ENCODE measurements at places on chromosomes 3 and 15. TPM values are rescaled to one million over a fixed set of nuclear protein-coding genes. Genes with fewer than 3 reads are reported as not detected.

DNA sequence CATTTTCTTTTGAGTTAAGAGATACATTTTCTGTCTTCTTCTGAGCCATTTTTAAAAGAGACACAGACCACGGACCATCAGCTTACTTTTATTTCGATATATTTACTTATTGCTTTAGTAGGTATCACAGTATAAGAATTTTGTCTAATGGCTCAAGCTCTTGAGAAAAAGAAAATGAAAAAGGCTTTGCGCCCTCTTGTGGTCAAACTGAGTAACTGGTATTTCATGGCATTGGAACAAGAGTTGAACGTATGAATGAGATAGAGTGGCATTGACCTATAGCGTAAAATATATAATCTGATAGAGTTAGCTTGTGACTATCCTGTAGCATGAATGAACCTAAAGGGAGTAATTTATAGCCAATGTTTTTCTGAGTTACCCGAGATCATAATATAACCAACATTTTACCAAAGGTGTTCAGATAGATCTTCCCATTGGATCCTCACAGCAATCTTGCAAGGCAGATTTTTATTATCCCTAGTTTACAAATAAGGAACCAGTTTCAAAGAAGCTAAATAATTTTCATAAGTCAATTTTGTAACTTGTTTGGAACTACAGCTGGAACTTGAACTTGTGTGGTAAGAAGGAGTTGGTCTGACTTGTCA lies 154.6 kb downstream of the POLR2M start:
- no peak overlapping the region for H3K4me3 ChIP-seq
- no peaks in the 10 kb centered on the region for H3K36me3 ChIP-seq
- no peaks in the 10 kb centered on the region for H3K4me1 ChIP-seq
- peak; percentile 27 for DNase-seq
- peak overlapping the region; percentile 55 for H3K27ac ChIP-seq

GRCh38 chr15:100602823-100603393 lies 519 bp downstream of the ASB7 start:
- no peaks in the 10 kb centered on the region for H3K27me3 ChIP-seq
- H3K4me3 ChIP-seq, result peak overlapping the region; percentile 73
- no peak for DNase-seq
- H3K36me3 ChIP-seq, result no peaks in the 10 kb centered on the region

- no peaks in the 10 kb centered on the region for H3K36me3 ChIP-seq
- H3K27me3 ChIP-seq, result no peaks in the 10 kb centered on the region
- DNase-seq, result no peak
- no peaks in the 10 kb centered on the region for H3K4me1 ChIP-seq
- H3K27ac ChIP-seq, result no peak overlapping the region
Observed at GRCh38 chr15:100911086-100911485, 8.1 kb upstream of the LRRK1 start.

GRCh38 chr15:82858932-82859331 lies 49.5 kb downstream of the WHAMM start:
- H3K4me1 ChIP-seq, result no peaks in the 10 kb centered on the region
- H3K36me3 ChIP-seq, result no peaks in the 10 kb centered on the region
- no peak overlapping the region for H3K4me3 ChIP-seq
- no peak for DNase-seq

- no peaks in the 10 kb centered on the region for H3K36me3 ChIP-seq
- DNase-seq, result no peak
- no peak overlapping the region for H3K27ac ChIP-seq
- H3K27me3 ChIP-seq, result no peaks in the 10 kb centered on the region
- no peak overlapping the region for H3K4me3 ChIP-seq
Observed at GRCh38 chr3:186551387-186551786, 7.2 kb upstream of the CRYGS start.

- no peaks in the 10 kb centered on the region for H3K27me3 ChIP-seq
- DNase-seq, result no peak
- no peaks in the 10 kb centered on the region for H3K36me3 ChIP-seq
- no peak overlapping the region for H3K27ac ChIP-seq
- no peaks in the 10 kb centered on the region for H3K4me1 ChIP-seq
Observed at GRCh38 chr15:87661454-87662355, 594.8 kb downstream of the NTRK3 start.

- H3K36me3 ChIP-seq, result no peaks in the 10 kb centered on the region
- no peaks in the 10 kb centered on the region for H3K4me1 ChIP-seq
- DNase-seq, result no peak
- no peak overlapping the region for H3K27ac ChIP-seq
- no peaks in the 10 kb centered on the region for H3K27me3 ChIP-seq
Observed at GRCh38 chr15:55281517-55282228, 7.9 kb downstream of the RAB27A start.

- H3K36me3 ChIP-seq, result no peaks in the 10 kb centered on the region
- no peaks in the 10 kb centered on the region for H3K27me3 ChIP-seq
- DNase-seq, result no peak
- H3K4me1 ChIP-seq, result no peaks in the 10 kb centered on the region
- H3K4me3 ChIP-seq, result no peak overlapping the region
Observed at GRCh38 chr3:98329392-98330124, 24.1 kb upstream of the OR5K4 start.

DNA sequence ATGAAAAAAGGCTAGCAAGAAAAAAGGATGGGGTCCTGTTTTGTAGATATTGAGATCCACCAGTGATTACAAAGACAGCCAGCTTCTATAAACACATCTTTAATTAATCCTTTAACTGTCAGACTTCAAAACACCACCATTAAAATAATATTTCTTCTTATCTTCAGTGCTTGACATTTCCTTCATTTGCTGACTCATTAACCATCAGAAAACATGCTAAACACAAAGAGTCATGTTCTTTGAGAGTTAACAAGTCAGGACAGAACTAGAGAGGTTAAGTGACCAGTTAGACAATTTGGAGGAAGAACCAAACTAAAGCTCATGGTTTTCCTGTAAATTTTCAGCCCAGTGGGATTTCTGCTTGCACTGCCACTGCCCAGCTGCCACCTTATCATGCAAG lies 111.4 kb downstream of the MEIS2 start:
- no peaks in the 10 kb centered on the region for H3K27me3 ChIP-seq
- H3K36me3 ChIP-seq, result no peaks in the 10 kb centered on the region
- no peaks in the 10 kb centered on the region for H3K4me1 ChIP-seq
- no peak overlapping the region for H3K27ac ChIP-seq

GRCh38 chr3:57059411-57059810 lies 1.1 kb upstream of the SPATA12 start:
- no peaks in the 10 kb centered on the region for H3K4me1 ChIP-seq
- no peak overlapping the region for H3K4me3 ChIP-seq
- no peak overlapping the region for H3K27ac ChIP-seq
- no peaks in the 10 kb centered on the region for H3K27me3 ChIP-seq

DNA sequence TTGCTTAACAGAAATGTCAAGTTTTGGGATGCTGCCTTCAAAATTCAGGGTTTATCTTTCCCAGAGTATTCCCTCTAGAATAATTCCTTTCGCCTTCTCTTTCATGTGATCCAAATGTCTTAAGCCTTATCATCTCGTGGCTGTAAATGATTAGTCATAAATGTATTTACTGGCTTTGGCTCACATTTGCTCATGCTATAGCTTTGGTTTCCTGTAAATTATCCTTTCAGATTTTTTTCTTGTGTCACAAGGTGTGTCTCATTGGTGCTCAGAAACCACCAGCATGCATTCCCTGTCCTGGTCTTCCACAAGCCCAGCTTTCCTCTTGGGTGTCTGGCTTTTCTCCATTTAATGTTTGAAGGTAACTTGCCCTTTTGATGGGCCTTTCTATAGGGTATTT lies 692.7 kb upstream of the ALCAM start:
- no peak for DNase-seq
- no peaks in the 10 kb centered on the region for H3K27me3 ChIP-seq
- no peaks in the 10 kb centered on the region for H3K4me1 ChIP-seq
- no peaks in the 10 kb centered on the region for H3K36me3 ChIP-seq

DNA sequence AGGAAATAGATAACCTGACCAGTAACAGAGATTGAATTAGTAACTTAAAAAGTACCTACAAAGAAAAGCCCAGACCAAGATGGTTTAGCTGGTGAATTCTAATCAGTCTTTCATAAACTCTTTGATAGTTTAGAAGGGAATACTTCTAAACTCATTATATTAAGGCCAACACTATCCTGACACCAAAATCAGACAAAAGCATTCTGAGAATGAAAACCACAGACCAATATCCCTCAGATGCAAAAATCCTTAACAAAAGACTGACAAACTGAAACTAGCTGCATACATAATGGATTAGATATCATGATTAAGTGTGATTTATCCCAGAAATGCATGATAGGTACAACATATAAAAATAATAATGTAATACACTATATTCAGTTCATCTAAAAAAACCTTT lies 115.6 kb downstream of the RFX7 start:
- no peaks in the 10 kb centered on the region for H3K4me1 ChIP-seq
- no peaks in the 10 kb centered on the region for H3K36me3 ChIP-seq
- no peak overlapping the region for H3K27ac ChIP-seq
- DNase-seq, result no peak

- no peaks in the 10 kb centered on the region for H3K4me1 ChIP-seq
- no peak overlapping the region for H3K27ac ChIP-seq
- no peak overlapping the region for H3K4me3 ChIP-seq
- H3K36me3 ChIP-seq, result no peaks in the 10 kb centered on the region
Observed at GRCh38 chr3:78820542-78820941, 947.3 kb downstream of the ROBO1 start.

DNA sequence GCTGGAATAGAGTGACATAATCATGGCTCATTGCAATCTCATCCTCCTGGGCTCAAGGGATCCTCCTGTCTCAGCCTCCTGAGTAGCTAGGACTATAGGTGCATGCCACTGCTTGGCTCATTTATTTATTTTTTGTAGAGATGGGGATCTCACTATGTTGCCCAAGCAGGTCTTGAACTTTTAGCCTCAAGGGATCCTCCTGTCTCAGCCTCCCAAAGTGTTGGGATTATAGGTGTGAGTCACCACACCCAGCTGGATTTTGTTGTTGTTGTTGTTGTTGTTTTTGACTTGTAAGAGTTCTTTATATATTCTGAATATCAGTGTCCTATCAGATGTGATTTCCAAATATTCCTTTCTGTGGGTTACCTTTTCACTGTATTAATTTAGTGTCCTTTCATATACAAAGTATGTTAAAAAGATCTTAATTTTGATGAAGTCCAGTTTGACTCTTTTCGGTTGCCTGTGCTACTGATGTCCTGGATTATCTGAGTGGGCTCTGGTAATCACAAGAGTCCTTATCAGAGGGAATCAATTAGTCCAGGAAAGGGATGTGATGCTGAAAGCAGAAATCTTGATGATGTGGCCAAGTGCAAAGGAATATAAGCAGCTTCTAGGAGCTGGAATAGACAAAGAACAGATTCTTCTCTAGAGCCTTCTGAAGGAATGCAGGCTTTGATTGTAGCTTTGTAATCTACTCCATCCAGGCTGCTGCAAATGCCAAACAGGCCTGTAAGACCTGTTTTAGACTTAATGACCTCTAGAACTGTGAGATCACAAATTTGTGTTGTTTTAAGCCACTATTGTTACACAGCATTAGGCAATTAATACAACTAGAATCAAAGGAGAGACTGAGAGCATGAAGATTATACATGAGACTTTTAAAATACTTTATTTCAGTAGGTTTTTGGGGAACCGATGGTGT lies 30.2 kb downstream of the NCK1 start:
- no peak overlapping the region for H3K27ac ChIP-seq
- no peak for DNase-seq
- H3K4me1 ChIP-seq, result no peaks in the 10 kb centered on the region
- no peak overlapping the region for H3K4me3 ChIP-seq
- no peaks in the 10 kb centered on the region for H3K36me3 ChIP-seq

DNA sequence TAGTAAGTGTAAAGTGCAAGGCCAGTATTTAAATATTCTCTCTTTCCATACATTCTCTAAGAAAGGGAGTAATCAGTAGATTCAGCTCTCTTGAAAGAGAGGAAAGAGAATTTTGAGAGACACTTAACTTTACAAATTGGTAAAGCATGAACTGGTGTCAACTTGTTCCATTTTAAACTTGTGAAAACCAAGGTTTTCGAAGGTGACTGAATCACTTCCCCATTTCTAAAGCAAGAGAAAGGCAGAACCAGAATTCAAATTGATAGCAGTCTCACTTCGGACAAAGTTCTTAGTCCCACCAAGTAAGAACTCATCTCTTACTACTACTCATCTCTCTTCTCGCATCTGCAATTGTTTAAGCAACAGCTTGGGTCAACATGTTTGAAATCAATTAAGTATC lies 22.4 kb downstream of the TJP1 start:
- no peaks in the 10 kb centered on the region for H3K36me3 ChIP-seq
- H3K27me3 ChIP-seq, result no peaks in the 10 kb centered on the region
- no peak for DNase-seq
- no peak overlapping the region for H3K27ac ChIP-seq

- no peak for DNase-seq
- no peak overlapping the region for H3K27ac ChIP-seq
- no peak overlapping the region for H3K4me3 ChIP-seq
- no peaks in the 10 kb centered on the region for H3K27me3 ChIP-seq
- H3K36me3 ChIP-seq, result no peaks in the 10 kb centered on the region
Observed at GRCh38 chr15:65408324-65409035, 14.3 kb downstream of the IGDCC4 start.

GRCh38 chr15:48802257-48802656 lies 8.6 kb downstream of the CEP152 start:
- no peak overlapping the region for H3K4me3 ChIP-seq
- no peaks in the 10 kb centered on the region for H3K4me1 ChIP-seq
- no peak overlapping the region for H3K27ac ChIP-seq
- H3K36me3 ChIP-seq, result no peaks in the 10 kb centered on the region

- H3K4me1 ChIP-seq, result no peaks in the 10 kb centered on the region
- H3K4me3 ChIP-seq, result no peak overlapping the region
- no peaks in the 10 kb centered on the region for H3K36me3 ChIP-seq
Observed at GRCh38 chr3:57726397-57726796, 29.7 kb upstream of the SLMAP start.

GRCh38 chr3:11624704-11625375 lies 18.9 kb downstream of the VGLL4 start:
- H3K4me1 ChIP-seq, result peaks cover 21% of the 10 kb centered on the region
- no peaks in the 10 kb centered on the region for H3K36me3 ChIP-seq
- no peak for DNase-seq
- H3K27ac ChIP-seq, result no peak overlapping the region
- H3K27me3 ChIP-seq, result no peaks in the 10 kb centered on the region
- H3K4me3 ChIP-seq, result no peak overlapping the region

GRCh38 chr3:64909757-64910467 lies 222.1 kb upstream of the ADAMTS9 start:
- H3K4me1 ChIP-seq, result no peaks in the 10 kb centered on the region
- no peak for DNase-seq
- H3K27me3 ChIP-seq, result no peaks in the 10 kb centered on the region
- H3K4me3 ChIP-seq, result no peak overlapping the region

DNA sequence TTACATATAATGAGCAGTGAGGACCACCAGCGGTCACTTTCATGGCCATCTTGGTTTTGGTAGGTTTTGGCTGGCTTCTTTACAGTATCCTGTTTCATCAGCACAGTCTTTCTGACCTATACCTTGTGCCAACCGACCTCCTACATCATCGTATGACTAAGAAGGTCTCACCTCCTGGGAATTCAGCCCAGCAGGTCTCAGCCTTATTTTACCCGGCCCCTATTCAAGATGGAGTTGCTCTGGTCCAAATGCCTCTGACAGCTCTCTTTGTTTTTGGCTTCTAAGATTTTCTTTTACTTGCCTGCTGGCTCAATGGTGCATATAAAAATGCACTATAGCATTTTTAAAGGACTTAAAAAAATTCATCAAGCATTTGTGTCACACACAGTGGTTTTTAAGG lies 3.2 kb upstream of the MME start:
- no peaks in the 10 kb centered on the region for H3K36me3 ChIP-seq
- DNase-seq, result no peak
- peaks cover 7% of the 10 kb centered on the region for H3K4me1 ChIP-seq
- H3K27me3 ChIP-seq, result no peaks in the 10 kb centered on the region
- H3K4me3 ChIP-seq, result no peak overlapping the region

The MKRN3 gene
- 0.21 TPM for total RNA-seq

The ECE2 gene
- total RNA-seq, result not detected

The AKAP13 gene
- 460 TPM for total RNA-seq

The ABHD17C gene
- total RNA-seq, result 0.29 TPM

The RCN2 gene
- 41.9 TPM for total RNA-seq

The FAM174B gene
- 0.51 TPM for total RNA-seq

The SLC22A13 gene
- total RNA-seq, result under 0.01 TPM

The WNT5A gene
- 6.2 TPM for total RNA-seq

All from uterus (tissue), 4 donors.